CD4-positive, alpha-beta T cell treated with Interleukin-6 at 100 ng/mL for 8 hours (primary cell): ENCODE measurements at places on chromosomes 16 and 17.

- DNase-seq = no peak
Measured at GRCh38 chr16:84569382-84569987, 48.4 kb downstream of the COTL1 start.

DNA sequence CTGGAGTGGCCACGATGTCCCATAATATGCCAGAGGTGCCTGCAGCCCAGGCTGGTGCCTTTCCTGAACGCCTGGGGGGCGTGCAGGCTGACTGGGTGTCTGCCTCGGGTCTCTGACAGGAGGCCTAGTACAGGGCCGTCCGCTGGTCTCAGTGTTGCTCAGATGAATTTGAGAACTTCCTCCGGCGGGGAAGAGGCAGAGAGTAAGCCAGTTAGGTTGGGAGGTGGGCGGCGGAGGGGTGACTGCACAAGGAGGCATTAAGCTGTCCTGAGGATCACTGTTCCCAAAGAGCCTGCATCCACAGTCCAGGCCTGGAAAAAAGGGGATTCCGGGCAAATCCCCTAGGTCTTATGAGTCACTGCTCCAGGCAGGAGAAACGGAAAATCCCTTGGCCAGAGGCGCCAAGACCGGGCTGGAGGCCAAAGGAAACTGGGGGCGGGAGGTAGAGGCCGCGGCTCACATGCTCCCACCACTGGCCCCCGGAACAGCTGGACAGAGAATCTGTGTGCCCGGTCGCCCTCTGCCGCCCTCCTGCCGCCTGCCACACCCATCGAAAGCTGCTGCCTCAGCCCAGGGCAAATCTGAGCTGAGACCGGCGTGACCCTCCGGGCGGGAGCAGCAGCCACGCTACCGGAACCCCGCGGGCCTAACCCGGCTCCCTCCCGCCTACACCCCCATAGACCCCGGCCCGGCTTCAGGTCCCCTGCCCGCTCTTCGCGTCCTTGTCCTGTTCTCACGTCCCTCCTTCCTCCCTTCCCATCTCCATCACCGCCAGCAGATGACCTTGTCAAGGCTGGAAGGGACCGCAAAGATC is 1.2 kb downstream of the TRIM47 start:
- no peak for DNase-seq

- no peak for DNase-seq
Measured at GRCh38 chr16:31528523-31529107, 915 bp downstream of the AHSP start.

GRCh38 chr16:74322301-74322710 is 25.7 kb downstream of the PSMD7 start:
- DNase-seq = no peak

GRCh38 chr16:84291226-84291625 is 3.5 kb upstream of the WFDC1 start:
- no peak for DNase-seq

GRCh38 chr16:4214215-4214621 is 27.7 kb downstream of the SRL start:
- no peak for DNase-seq

DNA sequence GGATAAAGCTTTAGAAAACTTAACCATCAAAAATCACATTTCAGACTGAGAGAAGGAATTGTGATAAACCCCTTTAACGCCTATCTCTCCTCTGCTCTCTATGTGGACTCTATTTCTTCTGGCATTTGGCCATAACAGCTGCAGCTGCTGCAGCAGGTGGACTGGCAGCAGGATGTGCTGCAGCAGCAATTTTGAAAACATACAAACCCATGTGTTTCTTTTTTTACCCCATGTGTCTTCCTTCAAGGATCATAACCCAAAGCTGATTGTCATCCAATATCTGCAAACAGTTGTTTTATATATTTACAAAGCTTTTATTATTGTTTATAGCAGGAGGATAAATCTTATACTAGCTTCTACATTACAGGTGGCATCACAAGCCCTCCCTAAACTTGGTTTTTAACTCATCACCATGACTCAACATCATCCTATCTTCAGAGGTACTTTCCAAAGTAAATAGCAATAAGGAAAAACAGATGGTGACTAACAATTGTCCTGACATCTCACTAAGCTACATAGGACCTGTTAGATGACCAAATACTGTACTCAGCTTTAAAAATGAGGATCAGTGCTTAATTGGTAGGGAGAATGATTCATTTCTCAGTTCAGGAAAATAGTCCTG is 14.5 kb upstream of the KRTAP9-2 start:
- no peak for DNase-seq

DNA sequence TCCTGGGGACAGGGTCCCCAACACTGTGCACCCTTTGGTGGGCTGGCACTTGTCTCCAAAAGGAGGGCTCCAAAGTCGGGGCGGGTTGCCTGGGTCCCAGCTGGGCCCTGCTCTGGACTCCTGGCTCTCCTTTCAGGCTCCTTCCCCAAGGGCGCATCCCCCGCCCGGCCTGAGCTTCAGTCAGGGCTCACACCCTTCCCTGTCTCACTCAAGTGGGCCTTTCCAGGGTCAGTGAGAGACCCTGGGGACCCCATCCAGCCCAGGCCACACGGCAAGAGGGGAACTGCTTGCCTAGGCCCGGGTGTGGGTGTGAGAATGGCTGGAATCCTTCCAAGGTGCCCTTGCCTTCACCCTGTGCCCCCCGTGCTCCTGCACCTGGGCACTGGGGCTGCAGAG is 41.8 kb upstream of the SLC38A10 start:
- no peak for DNase-seq

DNA sequence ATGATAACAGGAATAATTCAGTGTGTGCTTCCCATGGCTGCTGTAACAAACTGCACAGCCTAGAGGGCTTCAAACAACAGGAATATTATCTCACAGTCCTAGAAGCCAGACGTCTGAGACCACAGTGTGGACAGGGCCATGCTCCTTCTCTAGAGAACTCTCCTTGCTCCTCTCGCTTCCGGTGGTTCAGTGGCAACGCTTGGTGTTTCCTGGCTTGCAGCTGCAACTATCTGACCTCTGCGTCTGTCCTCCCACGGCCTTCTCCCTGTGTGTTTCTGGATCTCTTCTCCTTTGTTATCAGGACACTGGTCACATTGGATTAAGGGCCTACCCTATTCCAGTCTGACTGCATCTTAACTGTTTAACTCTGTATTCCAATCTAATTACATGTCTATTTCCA is 414.3 kb downstream of the MAF start:
- DNase-seq = no peak
